ENCODE measurements at places on chromosomes 2 and 18.

DNA sequence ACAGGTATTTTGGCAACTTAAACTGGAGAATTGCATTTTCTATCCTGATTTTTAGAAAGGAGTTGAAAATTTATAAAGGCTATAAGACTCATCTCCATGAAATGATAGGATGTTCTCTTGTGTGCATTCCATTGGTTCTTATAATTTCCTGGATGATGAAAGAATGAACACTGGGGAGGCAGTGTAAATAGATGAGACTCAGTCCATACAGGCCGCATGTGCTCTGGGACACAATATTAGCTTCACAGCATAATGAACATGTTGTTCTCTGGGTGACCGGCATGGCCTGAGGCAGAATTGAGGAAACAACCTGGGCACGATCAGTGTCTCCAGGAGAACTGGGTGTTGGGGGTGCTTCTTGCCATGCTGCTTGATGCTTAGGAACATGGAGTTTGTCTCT is 38.8 kb downstream of the AOX1 start:
- no peak for DNase-seq

- no peak for DNase-seq
Measured at GRCh38 chr2:176885661-176886060, 326.9 kb upstream of the HNRNPA3 start.

DNA sequence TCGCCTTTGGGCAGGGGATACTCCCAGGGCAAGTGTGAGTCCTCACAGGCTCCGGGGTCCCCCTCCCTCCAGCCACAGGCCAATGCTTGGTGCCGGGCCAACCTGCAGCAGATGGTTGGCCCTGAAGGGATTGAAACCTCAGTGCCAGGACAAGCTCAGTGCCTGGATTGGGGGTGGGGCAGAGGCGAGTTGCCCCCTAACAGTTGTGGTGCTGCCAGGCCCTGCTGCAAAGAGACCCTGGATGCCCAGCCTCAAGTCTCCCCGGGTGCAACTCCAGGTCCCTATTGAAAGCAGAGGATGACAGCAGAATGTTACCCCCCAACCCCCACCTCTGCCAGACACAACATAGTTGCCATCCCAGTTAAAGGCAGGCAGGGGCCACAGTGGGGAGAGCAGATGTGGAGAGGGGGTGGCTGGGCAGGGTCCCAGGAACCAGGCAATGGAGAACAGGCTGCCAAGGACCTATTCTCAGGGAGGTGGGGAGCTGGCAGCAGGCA is 9.5 kb upstream of the RNF103 start:
- DNase-seq: no peak

GRCh38 chr2:86297382-86298147 is 39.9 kb downstream of the REEP1 start:
- DNase-seq: no peak

- no peak for DNase-seq
Measured at GRCh38 chr18:53785811-53786210, 438.7 kb downstream of the MBD2 start.

- DNase-seq: no peak
Measured at GRCh38 chr2:195592105-195592504, 64.9 kb upstream of the SLC39A10 start.

DNA sequence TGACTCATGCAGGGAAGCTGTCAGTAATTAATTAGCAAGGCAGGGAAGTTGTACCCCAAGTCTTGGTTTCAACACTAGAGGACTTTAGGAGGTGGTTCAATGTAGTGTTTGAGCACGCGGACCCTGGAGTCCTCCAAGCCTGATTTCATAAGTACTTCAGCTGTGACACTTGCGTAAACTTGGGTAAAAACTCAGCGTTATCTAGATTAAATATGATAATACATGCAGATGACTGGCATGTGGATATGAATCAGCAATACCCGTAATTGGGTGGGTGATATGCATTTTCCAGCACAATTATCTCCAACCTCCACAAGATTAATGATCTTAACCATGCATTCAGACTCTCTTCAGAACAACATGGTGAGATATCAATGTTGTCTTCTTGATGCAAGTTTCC is 5.2 kb downstream of the UGT1A7 start:
- DNase-seq: no peak

All from neural crest cell (in vitro differentiated cells).